ENCODE measurements at places on chromosomes 7 and 10. TPM values are rescaled to one million over a fixed set of nuclear protein-coding genes. Genes with fewer than 3 reads are reported as not detected.

DNA sequence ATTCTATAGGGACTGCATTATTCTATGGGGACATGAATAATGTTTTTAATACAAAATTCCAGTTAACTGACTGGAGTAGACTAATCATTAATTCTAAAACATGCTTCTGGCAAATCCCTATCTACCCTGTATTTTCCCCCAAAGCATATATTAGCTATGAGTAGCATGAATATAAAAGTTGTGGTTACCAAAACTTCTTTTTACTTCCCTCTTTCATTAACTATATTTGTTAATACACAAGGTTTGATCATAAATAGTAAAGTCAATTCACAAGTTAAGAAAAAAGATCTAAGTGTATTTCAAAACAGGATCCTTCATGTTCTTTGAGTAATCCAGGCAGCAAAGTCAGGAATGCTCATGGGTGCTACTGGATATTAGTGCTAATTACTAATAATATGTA is 2.9 kb upstream of the RALA start:
- DNase-seq = no peak

DNA sequence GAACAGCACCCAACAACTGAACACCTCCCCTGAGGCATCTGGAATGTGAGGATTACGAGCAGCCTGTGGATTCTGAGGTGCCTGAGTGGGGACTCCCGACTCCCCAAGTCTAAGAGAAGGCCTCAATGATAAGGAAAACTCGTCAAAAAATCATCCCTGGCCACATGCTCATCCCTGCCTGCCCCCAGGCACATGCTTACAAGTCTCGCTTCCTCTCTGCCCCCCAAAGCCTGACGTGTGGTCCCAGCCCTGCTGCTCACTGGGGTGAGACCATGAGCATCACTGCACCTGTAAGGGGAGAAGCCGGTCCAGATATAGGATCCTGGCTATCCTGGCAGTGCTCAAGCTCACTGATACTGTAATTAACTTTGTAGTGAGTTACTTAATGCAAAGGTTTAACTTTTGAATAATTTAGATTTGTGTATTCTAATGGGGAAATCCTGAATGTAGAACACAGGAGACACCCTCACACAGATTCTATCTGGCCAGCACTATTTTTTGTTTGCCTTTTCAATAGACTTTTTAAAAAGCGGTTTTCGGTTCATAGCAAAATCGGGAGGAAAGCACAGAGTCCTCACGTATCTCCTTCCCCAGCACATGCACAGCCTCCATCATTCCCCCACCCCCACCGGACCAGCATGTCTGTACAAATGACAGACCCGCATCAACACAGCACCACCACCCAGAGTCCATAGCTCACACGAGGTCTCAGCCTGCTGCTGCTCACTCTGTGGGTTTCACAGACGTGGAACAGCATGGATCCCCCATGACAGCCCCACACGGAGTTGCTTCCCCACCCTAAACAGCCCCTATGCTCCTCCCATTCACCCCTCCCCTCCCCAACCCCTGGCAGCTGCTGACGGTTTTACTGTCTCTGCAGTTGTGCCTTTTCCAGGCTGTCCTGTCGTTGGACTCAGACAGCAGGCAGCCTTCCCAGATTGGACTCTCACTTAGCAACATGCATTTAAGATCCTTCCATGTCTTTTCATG is 167.9 kb downstream of the DIP2C start:
- DNase-seq = peak; percentile 53

GRCh38 chr10:9545073-9545472 is 1472.6 kb upstream of the CELF2 start:
- DNase-seq = no peak

- DNase-seq = no peak
These were observed 19.7 kb downstream of the CALML5 start for GRCh38 chr10:5479481-5480161.

The ZNF107 gene
- 3.9 TPM for total RNA-seq

The FRMD4A gene
- total RNA-seq = 5.1 TPM
